ENCODE measurements at places on chromosomes 11 and 22.
A peak's percentile ranks its signal among the peaks of the same experiment; 100 is the strongest.

DNA sequence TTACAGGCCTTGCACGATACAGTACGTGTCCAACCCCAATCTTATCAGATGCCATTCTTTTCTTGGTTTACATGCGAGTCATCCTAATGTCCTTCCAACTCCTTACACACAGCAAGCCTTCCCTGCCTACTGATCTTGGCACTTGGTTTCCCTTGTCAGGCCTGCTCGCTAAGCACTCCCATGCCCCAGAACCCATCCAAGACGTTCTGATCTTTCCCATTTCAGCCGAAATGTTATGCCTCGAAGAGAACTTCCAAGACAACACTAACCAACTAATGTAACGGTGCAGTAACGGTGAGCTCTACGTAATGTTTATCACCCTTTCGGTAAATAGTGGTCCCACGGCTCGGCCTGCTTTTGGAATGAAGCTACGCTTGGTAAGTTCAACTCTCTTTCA lies 521 bp downstream of the PES1 start:
- peak; percentile 38 for DNase-seq

DNA sequence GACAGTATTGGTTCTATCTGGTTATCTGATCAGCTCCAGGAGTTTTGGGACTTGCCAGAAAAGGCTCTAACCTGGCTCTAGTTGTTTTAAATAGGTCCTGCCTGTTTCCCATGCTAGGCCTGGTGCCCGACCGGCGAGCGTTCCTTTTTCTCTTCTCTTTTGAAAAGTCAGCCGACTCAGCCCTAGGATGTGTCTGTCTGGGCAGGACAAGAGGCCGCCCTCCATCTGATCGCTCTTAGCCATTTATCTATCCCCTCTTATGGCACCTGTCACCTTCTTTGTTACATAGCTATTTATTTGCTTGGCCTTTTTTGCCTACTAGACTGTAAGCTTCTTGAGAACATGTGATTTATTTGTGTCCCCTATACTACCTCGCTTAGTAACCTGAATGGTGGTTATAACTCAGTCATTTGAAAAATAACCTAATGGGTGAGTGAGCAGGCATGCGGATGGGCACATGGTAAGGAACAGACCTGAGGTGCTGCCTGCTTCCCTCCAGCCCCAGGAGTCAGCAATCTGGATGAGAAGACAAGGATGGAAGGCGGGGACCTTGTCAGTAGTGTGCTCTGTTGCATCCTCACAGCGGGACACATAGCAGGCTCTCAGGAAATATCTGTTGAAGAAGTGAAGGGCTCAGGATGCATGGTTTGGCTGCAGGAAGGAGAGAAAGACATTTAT lies 108.4 kb downstream of the ZBTB16 start:
- no peak for DNase-seq

DNA sequence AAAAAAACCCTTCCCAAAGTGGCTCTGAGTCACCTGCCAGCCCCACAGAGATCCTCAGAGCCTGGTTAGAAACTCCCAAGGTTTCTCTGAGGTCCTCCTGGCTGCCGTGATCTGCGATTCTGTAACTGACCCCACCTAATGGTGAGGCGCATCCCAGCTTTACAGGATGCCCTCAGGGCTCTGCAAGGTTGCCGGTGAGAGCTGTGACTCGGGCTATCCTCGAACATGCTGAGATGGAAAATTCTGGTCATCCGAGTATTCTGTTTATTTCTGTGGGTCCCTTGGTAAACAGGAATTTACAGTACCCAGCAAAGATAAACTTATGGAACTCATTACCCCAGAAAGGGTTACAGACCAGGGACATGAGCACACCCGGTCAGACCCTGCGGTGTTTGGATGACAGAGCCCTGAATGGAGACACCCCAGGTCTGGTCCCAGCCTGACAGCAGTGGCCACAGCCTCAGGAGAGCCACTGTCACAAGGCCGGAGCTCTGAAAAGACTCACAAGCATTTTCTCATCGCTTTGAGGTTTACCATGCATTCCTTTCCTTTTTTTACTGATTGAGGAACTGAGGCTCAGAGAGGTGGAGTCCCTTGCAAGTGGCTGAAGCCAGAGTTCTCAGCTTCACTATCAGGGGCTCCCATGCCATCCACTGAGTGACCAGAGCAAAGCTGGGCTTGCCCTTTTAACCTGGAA lies 22.2 kb downstream of the LIF start:
- DNase-seq = no peak

- DNase-seq = no peak
Measured at GRCh38 chr11:417652-418342, 3.0 kb upstream of the SIGIRR start.

DNA sequence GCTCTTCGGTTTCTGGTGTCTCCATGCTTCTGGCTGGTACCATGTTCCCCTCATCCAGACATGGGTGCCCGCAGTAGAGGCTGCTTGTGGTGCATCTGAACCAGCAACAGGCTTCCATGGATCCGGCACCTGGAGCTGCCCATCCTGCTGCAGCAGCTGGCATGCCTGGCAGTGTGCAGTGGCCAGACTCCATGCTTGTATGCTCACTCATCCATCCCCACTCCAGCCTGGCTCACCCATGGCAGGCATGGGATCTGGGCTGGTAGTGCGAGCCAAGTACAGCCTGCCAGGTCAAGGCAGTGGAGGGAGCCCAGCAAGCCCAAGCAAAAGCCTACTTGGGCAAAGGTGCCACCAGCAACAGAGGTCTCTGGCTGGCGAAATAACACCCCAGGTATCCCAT lies 6.2 kb upstream of the OR5W2 start:
- DNase-seq = no peak

- DNase-seq = peak; percentile 44
Measured at GRCh38 chr11:125390946-125391345, 105.1 kb downstream of the FEZ1 start.

GRCh38 chr11:13366266-13367026 lies 88.9 kb downstream of the BMAL1 start:
- DNase-seq = no peak

DNA sequence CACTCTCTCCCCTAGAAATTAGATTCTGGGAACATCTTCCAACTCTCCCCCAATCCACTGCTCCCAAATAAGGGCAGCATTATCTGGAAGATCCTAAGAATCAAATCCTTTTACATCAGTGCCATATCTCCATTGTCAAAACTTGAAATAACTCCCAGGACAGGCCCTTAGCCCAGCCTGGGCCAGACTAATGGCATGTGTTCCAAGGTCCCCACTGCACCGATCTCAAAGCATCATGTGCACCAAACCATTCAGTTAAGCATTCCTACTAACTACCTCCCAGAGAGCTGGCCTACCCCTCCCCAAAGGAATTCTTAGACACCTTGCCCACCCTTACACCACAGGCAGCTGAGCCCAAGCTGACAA lies 44.2 kb upstream of the POU2AF1 start:
- DNase-seq = no peak

GRCh38 chr11:9535189-9535781 lies 38.2 kb upstream of the WEE1 start:
- peak; percentile 39 for DNase-seq

DNA sequence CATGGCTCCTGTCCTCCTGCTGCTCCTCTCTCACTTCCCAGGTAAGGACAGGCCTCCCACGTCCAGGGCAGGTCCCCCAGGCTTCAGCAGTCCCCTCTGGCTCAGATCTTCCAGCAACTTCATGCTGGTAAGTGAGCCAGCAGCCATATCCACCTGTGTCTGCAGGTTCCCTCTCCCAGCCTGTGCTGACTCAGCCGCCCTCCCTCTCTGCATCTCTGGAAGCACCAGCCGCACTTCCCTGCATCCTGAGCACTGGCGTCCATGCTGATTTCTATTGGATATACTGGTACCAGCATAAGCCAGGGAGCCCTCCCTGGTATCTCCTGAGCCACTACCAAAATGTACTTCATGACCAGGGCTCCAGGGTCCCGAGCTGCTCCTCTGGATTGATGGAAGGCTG lies 19.0 kb downstream of the RFPL3 start:
- no peak for DNase-seq

DNA sequence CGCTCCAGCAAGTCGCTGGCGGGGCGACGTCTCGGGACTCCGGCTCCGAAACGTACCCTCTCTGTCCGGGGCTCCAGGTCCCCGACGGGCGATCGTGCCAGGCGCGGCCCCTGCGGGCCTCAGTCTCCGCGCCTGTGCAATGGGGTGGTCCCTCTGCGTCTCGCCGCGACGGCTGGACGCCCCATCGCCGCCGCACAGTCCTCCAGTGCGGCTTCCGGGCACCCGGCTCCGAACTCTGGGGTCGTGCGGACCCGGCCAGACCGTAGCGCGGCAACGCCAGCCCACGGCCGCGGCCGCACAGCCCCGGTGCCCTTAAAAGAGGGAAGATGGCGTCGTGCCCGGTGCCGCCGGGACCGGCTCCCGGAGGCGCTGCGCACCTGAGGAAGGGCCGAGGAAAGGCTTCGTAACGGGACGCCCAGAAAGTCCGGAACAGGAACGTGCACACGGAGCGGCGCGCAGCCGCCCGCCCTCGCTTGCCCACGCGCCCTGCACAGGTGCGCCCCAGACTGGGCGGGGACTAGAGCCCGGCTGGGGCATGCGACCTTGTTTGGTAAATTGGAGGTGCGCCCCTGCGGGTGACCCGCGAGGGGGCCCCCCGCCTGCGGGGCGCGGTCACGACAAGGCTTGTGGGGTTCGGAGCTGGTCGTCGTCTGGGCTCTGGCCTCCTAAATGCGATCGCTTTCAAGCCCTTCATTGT lies 525 bp downstream of the BIK start:
- no peak for DNase-seq

DNA sequence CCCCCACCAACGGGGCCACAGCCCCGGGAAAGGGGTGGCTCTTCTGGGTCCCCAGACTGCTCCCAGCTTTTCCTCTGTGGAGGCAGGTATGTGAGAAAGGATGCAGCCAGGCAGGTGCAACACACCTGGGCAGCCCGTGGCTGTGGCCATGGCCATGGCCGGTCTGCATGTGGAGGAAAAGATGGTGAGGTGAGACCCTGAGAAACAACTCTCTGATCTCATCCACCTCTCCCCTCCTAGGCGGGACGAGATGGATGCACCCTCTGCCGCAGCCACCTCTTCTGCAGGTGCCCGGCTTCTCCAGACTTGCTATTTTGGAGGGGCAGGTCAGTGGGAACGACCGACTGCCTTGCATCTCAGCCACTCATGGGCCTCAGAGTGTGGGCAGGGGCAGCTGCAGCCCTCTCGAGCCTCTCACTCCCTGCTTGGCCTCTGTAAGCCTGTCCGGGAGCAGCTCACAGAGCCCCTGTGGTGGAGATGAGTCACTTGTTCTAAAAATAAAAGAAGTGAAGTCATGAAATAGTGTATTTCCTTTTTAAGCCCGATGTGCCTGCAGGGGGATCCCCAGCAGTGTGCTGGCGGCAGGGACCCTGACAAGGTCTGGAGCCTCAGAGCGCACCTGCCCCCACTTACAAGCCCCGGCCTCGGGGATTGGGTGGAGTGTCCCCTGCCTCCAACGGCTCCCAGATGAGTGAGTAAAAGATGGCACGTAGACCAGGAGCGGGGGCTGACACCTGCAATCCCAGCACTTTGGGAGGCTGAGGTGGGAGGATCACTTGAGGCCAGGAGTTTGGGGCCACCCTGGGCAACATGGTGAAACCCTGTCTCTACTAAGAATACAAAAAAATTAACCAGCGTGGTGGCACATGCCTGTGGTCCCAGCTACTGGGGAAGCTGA lies 10.7 kb downstream of the SMIM38 start:
- DNase-seq = peak; percentile 81

DNA sequence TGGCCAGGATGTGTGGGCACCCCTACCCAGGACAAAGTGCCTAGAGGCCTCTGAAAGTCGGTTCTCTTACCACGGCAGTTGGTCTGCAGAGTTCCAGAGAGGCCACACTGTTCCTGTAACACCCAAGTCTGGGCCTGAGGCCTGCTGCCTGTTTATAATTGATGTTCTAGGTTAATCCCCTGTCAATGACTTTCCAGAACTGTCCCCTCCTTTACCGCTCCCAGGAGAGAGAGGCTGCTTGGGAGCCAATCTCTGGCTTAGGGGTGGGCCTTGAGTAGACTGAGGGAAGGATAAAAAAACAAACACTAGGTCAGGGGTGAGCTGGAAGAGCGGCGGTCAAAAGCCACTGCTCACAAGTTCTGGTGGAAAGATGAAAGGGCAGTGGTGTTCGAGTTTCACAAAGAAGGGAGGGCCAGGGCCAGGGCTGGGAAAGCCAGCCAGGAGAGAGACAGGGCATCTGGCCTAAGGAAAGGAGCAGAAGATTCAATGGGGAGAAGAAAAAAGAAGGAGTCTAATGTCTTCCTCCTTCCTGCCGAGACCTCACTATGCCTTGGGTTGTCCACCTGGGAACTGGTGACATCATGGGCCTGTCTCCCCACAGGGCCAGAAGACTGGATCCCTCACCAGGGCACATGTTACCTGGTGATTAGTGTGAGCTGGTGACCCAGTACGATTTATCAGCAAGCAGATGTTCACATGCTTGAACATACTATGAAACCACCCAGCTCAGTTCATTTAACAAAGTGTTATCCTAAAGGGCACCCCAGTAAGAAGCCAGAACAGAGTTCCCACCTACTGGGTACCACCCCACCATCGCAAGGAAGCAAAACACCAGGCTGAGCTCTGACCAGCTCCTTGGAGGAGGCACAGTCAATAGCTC lies 50.2 kb downstream of the PC start:
- no peak for DNase-seq

- DNase-seq = no peak
Measured at GRCh38 chr11:33059331-33060007, 20.1 kb downstream of the TCP11L1 start.
